ENCODE measurements at places on chromosomes 3 and 15.

DNA sequence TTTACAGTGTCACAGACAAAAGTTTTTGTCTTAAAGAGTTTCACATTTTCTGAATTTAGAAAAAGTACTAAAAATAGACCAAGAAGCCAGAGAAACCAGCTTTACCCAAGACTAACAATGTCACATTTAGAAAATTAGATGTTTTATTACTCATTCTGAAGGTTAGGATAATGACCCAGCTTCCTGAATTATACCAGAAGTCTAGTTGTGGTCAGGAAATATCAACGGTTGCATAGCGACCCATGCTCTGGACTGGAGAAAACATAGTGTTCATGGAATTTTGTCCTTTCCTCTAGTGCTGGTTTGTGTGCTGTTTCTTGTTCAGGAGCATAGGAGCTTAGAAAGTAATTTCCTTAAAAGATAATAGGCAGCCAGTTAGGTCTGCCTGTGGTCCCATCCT, 59.0 kb downstream of the DPPA2 start:
- DNase-seq: no peak

DNA sequence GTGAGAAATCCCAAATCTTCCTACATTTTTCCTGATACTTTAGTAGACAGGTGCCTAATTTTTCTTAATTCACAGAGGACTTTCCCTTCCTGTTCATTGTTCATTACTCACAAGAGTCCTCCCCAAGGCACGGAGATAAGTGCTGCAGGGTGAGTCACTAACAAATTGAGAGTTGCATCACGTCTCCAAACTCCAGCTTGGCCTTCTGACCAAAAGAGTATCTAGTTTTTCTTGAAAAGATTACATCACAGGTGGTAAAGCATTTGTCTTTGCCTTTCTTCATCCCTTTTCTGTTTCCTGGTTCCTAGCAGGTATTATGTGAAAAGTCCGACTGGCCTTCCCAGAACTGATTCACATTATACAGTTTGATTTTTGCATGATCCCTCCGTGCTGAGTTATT, 24.9 kb upstream of the RASGRP1 start:
- no peak for DNase-seq

DNA sequence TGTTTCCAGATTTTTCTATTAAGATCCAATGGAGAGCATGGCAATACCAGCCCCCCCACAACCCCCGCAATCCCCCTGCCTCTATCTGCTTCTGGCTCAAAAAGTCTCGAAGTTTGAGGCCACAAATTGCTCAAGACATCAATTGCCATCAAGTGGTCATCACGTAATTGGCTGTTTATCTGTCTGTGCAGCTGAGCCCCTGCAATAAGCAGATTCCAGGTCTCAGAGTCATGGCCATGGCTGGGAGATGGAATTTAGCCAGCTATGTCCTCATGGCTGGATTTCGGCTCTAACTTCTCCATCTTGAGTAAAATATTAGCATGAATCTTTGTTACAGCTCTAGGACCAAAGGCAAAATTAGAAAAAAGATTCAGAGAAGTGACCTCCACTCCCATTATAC, 22.7 kb downstream of the SSUH2 start:
- DNase-seq: no peak

GRCh38 chr15:61639491-61639890, 410.4 kb upstream of the RORA start:
- no peak for DNase-seq

GRCh38 chr3:52240059-52240885, 1.3 kb upstream of the TWF2 start:
- DNase-seq: no peak

DNA sequence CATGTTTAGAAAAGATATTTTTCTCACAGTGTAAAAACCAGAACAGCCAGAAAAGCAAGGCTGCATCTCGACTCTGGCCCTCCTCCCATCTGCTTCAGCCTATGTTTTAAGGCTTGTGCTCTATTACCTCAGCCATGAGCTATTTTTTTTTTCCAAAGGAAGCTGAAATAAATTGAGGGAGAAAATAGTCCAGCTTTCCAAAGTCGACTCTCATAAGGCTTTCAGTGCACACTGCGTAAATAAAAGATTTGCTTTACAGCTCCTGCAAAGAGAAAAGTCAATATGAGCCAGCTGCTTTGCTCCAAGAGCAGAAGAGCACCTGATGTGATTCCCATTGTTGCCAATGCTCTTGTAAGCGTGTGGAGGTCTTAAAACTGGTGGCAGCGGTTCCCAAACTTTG, 26.7 kb downstream of the SCG3 start:
- no peak for DNase-seq

DNA sequence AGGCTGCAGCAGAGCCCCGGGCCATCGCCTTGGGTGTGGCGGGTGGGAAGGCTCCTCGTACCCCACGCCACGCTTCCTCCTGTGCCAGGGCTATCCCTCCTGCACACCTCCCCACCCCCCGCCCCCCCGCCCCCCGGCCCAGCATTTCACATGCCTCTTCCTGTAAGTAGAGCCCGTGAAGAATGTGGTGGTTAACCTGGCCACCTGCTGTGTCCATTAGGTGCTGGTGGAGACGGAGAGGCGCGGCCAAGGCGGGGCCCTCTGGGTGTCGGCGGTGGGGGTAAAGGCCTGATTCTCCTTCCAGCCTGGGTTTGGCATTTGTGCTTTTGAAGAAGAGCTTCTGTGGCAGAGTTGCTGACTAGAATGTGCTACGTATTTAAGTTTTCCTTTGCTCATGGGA, 127.8 kb downstream of the CHDH start:
- DNase-seq: no peak

DNA sequence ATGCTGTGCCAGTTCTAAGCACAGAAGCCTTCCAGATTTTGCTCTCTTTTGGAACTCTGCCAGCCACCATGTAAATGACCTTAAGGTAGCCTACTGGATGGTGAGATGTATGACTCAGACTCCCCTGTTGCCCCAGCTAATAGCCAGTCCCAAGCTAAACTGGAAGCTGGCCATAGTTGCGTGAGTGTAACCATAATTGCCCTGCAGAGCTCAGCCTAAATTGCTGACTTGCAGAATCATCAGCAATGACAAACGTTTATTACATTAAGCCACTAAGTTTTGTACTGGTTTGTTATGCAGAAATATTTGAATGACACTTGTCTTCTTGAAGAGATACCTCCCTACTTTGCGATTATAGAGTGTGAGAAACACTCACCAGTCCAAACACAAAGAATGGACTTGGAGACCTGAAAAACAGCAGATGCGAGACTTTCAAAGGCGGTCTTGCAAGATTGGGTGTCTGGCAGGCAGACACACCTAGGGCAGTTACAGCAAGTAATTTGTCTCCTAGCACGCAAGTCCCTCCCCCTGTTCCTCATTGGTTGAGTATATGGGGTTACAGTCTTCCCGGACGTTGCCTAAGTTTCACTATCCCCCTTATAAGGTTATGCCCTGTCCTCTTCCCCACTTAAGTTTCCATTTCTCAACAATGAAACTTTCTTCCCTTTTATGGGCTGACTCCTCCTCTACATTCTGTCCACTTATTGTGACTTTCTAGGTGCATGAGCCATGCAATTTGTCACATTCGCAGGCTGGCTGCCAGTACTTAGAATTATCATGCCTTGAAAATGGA, 83.6 kb upstream of the XCR1 start:
- DNase-seq: no peak

GRCh38 chr3:71492974-71493771, 90.4 kb downstream of the FOXP1 start:
- no peak for DNase-seq

DNA sequence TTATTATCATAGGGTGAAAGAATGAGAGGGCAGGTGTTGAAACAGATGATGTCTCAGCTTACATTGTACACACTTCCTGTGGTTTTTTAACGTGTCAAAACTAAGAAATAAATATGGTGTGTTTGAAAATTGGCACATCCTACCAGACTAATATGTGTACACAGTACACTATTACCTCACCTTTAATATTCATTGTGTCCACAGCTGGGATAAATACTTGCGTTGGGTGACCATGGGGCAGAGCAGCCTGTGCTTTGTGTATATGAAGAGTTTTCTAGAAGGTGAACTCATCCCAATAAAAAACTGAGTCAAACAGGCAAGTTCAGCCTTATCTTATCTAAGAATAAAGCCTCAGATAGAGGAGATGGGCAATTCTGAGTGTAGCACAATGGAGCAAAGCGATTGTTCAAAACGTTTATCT, 17.3 kb downstream of the SUCNR1 start:
- no peak for DNase-seq

- DNase-seq: no peak
Measured at GRCh38 chr15:38344351-38344750, 91.7 kb downstream of the SPRED1 start.

DNA sequence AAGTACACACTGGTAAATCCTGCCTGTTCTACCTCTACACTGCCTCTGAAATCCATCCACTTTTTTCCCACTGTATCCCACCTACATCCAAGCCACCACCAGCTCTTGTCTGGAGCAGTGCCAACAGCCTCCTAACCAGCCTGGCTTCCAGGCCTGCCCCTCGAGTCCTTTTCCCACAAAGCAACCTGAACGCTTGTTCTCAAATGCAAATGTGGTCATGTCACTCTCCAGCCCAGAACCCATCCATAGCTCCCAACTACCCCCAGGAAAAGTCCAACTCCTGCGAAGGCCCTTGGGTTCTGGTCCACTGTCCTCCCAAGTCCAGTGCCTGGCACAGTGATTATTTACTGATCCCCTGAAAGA, 83.8 kb downstream of the SEMA5B start:
- no peak for DNase-seq

DNA sequence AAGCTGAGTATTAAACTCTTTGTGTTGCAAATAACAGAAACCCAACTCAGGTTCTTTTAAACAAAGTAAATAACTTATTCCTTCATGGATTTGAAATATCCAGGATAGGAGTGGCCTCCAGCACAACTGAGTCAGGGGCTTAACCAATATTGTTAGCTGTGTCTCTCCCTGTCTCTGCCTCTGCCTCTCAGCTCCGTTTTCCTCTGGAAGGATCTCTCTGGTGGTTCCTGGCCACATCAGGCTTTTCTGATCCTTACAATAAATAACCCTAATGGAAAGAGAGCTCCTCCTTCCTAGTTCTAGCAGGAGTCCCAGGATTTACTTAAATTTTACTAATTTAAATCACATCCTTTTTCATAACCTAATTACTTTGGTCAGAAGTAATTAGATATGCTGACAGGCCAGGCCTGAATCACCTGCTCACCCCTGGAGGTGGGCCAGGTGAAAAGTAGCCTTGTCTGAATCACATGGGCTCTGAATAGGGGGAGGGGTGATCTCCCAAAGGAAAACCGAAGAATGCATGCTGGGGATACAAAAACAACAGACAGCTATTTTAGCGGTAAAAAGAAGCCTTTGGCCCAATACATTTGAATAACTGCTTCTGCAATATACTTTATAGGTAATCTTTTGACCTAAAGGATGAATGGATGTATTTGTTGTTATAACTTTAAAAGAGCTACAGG, 75.4 kb downstream of the REC114 start:
- no peak for DNase-seq

GRCh38 chr3:31530039-31530959, 2.4 kb upstream of the STT3B start:
- DNase-seq: no peak

DNA sequence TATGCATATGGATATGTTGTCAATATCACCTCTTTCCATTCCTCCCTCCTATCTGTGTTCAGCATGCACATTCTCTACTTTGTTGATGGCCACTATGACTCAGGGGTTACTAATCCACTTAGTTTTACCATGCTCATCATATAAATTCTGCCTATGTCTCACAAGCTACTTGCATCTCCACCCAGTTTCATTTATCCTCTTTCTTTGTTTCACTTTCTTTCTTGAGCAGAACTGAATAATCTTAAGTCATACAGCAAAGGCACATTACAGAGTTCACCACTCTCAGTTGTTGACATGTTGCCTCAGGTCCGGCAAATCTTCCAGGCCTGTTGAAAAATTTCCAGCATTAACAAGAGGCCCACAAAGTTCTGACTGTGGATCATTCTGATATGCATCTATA, 71.5 kb downstream of the SSR3 start:
- no peak for DNase-seq

DNA sequence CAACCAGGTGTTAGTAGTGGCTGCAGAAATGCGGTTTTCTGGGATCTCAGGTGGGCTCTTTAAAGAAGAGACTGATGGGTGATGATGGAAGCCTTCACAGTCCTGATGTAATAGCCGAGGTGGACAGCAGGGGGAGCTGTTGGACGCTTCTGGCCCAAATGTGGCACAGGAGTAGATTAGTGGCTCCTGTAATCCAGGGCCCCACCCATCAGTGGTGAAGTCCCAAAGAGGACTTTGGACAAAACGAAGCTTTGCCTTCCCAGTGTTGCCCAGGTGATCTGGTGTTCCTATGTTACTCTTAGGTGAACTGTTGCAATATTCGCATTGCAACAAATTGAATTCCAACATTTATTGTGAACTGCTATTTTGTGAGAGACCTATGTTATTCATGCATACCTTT, 31.8 kb upstream of the MYZAP start:
- DNase-seq: peak; percentile 67

DNA sequence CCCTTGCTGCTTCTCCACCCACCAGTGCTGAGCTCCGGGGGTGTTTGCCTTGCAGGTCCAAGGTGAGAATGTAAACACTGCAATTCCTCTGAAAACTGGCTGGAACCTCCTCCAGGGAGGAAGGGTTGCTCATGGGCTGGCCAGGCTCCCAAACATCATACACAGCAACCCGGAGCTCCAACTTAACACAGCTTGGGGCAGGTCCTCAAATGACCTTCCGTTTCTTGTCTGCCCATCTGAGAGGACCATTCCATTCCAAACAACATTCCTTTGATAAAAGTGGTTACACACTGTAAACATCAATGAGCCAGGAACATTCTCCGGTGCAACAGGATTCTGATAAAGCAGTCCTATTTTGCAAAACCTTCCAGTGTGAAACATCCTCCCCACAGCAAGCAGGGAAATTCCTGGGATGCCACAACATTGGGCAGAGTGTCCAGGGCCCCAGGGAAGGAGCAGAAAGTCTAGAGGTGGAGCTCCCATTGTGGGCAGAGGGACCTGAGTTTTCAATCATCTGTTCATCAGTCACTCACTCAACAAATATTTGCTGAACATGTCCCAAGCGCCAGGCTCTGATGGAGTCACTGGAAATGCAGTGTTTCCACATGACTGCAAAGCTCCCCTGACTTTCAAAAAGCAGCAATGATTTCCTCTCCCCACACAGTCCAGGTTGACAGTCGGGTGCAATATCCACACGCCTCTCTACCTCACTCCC, 7.3 kb upstream of the HEG1 start:
- no peak for DNase-seq

DNA sequence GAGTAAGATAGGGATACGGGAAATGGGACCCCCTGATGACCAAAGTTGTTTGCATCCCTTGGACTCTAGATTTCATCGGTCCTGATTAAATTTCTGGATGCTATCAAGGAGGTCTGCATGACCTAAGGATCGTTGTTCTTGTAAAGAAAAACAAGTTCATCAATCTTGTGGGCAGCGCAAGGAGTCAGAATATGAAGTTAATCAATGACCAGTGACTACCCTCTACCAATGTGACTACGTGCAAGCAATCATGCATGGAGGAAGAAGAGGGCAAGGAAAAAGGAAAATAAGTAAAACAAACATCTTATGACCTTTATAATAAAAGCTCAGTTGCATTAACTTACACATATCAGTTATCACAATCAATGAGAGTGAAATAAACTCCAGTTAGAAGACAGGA, 139.7 kb downstream of the RTP4 start:
- no peak for DNase-seq

- no peak for DNase-seq
Measured at GRCh38 chr3:100044369-100044768, 69.9 kb downstream of the FILIP1L start.

- DNase-seq: no peak
Measured at GRCh38 chr3:127697551-127698240, 24.9 kb downstream of the ABTB1 start.

GRCh38 chr15:51218299-51218938, 120.0 kb downstream of the CYP19A1 start:
- DNase-seq: no peak

GRCh38 chr3:43153216-43154083, 47.6 kb upstream of the POMGNT2 start:
- DNase-seq: no peak

Data from stimulated activated CD8-positive, alpha-beta memory T cell treated with anti-CD3 and anti-CD28 coated beads, Interleukin-7, amount 100 ng/mL, for 24 hours (primary cell).